Esophagus squamous epithelium (tissue), 5 donors: ENCODE measurements at places on chromosomes 4 and X. TPM values are rescaled to one million over a fixed set of nuclear protein-coding genes. Genes with fewer than 3 reads are reported as not detected.

Gene MUC7
- total RNA-seq = not detected

Gene ADH7
- 420 TPM for total RNA-seq

Gene CXCL5
- 0.70 TPM for total RNA-seq

Gene SPANXN4
- total RNA-seq = not detected

Gene IGSF1
- 0.76 TPM for total RNA-seq

Gene MAGEC3
- not detected for total RNA-seq

Gene CHIC2
- 45.1 TPM for total RNA-seq

Gene CHRDL1
- 18.5 TPM for total RNA-seq

Gene PAGE5
- not detected for total RNA-seq

Gene BANK1
- total RNA-seq = 1.2 TPM

Gene ELMOD2
- 16.6 TPM for total RNA-seq

Gene TSC22D3
- 111 TPM for total RNA-seq

Gene MAGEE2
- not detected for total RNA-seq

Gene HSD17B13
- not detected for total RNA-seq

Gene KCND1
- total RNA-seq = 0.53 TPM

Gene HDX
- 1.0 TPM for total RNA-seq

Gene CSAG1
- not detected for total RNA-seq

Gene ADAMTS3
- not detected for total RNA-seq

Gene NXF2
- not detected for total RNA-seq

Gene MAGEB18
- not detected for total RNA-seq

Gene LEF1
- 8.0 TPM for total RNA-seq

Gene PTTG2
- 1.1 TPM for total RNA-seq

Gene ARHGEF38
- 0.13 TPM for total RNA-seq

Gene FGF16
- not detected for total RNA-seq

Gene CLDN22
- 0.85 TPM for total RNA-seq

Gene IL13RA2
- not detected for total RNA-seq

Gene ZDHHC15
- 0.26 TPM for total RNA-seq
